ENCODE measurements at places on chromosomes 3 and 15. TPM values are rescaled to one million over a fixed set of nuclear protein-coding genes. Genes with fewer than 3 reads are reported as not detected.

The TRH gene
- not detected for total RNA-seq

DNA sequence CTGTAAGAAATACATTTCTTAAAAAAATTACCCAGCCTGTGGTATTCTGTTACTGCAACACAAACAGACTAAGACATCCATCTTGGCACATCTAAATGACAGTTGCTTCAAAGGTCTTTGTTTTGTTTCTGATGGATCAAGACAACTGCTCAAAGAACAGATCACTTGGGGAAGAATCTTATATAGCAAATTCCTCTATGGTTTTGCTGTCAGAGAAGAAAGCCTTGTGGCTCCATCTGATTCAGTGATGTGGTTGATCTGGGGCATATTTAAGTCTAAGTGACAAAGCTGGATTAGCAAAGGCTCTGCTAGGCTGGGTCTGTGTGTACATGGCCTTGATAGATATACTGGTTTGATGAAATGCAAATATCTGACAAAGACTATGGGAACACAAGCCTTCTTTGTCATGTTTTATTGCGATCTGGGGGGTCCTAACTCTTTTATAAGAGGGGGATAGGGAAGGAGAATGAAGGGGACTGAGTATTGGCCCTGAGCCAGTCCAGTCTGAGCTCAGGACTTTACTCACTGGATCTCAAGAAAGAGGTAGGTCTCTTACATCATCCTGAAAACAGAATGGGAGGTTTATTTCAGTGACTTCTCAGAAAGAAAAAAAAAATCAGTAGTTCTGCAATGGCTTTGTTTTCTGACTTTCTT lies 14.3 kb upstream of the LIMD1 start:
- H3K4me3 ChIP-seq: no peak overlapping the region
- no peaks in the 10 kb centered on the region for H3K27me3 ChIP-seq
- no peaks in the 10 kb centered on the region for H3K4me1 ChIP-seq
- no peaks in the 10 kb centered on the region for H3K36me3 ChIP-seq
- DNase-seq: no peak

The SNX22 gene
- total RNA-seq: not detected

The LTF gene
- total RNA-seq: 0.20 TPM

GRCh38 chr3:184629555-184630160 lies 68.1 kb downstream of the EPHB3 start:
- no peaks in the 10 kb centered on the region for H3K36me3 ChIP-seq
- H3K4me1 ChIP-seq: no peaks in the 10 kb centered on the region
- H3K27ac ChIP-seq: no peak overlapping the region
- H3K4me3 ChIP-seq: no peak overlapping the region

- H3K27ac ChIP-seq: no peak overlapping the region
- DNase-seq: no peak
- H3K4me3 ChIP-seq: no peak overlapping the region
- H3K4me1 ChIP-seq: no peaks in the 10 kb centered on the region
- H3K27me3 ChIP-seq: peaks cover 17% of the 10 kb centered on the region
These were observed 28.0 kb downstream of the KLHDC8B start for GRCh38 chr3:49199239-49199899.

GRCh38 chr3:79018265-79018664 lies 749.5 kb downstream of the ROBO1 start:
- DNase-seq: no peak
- H3K4me3 ChIP-seq: no peak overlapping the region
- no peaks in the 10 kb centered on the region for H3K4me1 ChIP-seq
- H3K27ac ChIP-seq: no peak overlapping the region
- H3K36me3 ChIP-seq: peaks cover 6% of the 10 kb centered on the region

The PP2D1 gene
- not detected for total RNA-seq

DNA sequence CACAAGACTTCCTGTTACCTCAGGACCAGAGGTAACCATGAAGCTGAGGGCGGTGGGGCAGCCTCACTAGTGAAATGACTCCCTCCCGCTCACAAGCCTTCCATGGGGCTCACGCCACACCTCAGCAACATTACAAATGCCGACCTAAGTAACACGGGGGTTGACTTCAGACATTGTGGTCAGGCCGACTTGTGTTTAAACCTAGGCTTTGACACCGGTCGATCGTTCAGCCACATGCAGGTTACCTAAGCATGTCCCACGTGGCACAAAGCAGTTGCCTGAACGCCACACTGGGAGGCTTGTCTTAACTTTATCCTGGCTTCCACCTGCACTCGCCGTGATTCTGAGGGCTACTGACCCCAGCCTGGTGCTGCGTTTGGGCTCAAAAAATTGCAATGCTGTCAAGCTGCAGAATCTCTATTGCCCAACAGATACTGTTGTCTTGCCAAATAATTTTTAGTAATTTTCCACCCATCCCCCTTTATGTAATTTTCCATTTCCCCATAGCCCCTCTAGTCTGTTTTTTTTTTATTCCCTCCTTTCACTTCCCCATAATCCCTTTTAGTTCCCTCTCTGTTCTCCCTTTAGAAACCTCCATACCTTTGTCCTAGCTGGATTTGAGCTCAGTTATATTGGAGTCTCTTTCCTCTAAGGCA lies 158.6 kb upstream of the RGMA start:
- no peak for DNase-seq
- H3K36me3 ChIP-seq: no peaks in the 10 kb centered on the region
- no peak overlapping the region for H3K4me3 ChIP-seq
- no peak overlapping the region for H3K27ac ChIP-seq
- H3K4me1 ChIP-seq: no peaks in the 10 kb centered on the region
- peaks cover 26% of the 10 kb centered on the region for H3K27me3 ChIP-seq

DNA sequence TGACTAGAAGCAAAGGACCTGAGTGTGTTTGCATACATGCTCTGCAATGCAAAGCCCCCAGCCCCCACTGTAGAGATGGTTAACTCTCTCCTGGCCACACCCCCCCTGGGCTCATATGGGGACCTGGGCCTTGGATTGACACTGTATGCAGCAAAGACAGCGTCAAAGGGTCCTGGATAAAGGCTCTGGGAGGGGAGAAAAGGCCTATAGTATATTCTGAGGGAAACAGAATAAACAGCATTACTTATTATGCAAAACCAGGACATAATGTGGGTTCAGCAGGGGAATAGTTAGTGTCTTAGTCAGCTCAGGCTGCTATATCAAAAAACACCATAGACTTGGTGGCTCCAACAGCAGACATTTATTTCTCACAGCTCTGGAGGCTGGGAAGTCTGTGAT lies 158.7 kb downstream of the APBA2 start:
- peaks cover 43% of the 10 kb centered on the region for H3K4me1 ChIP-seq
- no peak overlapping the region for H3K4me3 ChIP-seq
- H3K27ac ChIP-seq: no peak overlapping the region
- no peak for DNase-seq
- H3K36me3 ChIP-seq: no peaks in the 10 kb centered on the region

- DNase-seq: no peak
- H3K27me3 ChIP-seq: no peaks in the 10 kb centered on the region
- peaks cover 16% of the 10 kb centered on the region for H3K36me3 ChIP-seq
- peak overlapping the region; percentile 69 for H3K27ac ChIP-seq
These were observed 43.2 kb downstream of the ARHGEF3 start for GRCh38 chr3:56758539-56758981.

The RTP1 gene
- not detected for total RNA-seq

DNA sequence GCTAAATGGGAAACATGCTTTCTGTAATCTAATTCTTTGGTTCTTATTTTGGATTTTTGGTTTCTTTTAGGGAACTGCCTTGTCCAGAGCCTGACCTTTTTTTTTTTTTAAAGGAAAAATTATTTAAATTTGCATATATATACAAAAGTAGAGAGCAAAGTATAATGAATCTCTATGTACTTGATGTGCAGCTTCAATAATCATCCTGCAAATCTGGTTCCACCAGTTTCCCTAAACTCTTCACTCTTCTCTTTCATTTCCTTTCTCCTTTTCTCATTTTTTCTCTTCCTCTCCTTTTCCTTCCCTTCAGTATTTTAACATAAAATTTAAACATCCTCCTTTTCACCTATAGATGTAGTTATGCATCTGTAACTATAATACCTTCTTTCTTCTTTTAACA lies 82.5 kb downstream of the USP13 start:
- H3K4me3 ChIP-seq: no peak overlapping the region
- H3K36me3 ChIP-seq: no peaks in the 10 kb centered on the region
- no peaks in the 10 kb centered on the region for H3K4me1 ChIP-seq
- H3K27me3 ChIP-seq: no peaks in the 10 kb centered on the region
- DNase-seq: no peak
- no peak overlapping the region for H3K27ac ChIP-seq

- DNase-seq: no peak
- no peaks in the 10 kb centered on the region for H3K27me3 ChIP-seq
- peaks cover 6% of the 10 kb centered on the region for H3K4me1 ChIP-seq
- no peak overlapping the region for H3K27ac ChIP-seq
These were observed 6.8 kb downstream of the CDAN1 start for GRCh38 chr15:42730135-42730534.

DNA sequence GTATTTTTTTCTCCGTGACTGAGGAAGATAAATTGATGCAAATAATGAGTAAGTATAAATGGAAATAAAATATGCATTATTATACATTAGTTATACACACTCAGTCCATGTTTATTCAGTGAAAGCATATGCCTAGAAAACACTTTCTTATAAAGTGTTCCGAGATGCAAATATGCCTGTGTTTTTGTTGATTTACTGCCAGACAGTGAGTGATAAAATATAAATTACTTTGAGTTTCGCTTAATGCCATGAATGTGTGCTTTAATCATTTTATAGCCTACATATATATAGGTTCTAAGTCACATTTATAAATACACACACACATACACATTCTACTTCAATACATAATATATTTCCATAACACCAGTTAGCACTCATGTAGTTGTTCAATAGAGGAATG lies 569.2 kb downstream of the UNC13C start:
- no peaks in the 10 kb centered on the region for H3K27me3 ChIP-seq
- peaks cover 7% of the 10 kb centered on the region for H3K36me3 ChIP-seq
- H3K4me1 ChIP-seq: no peaks in the 10 kb centered on the region

The TMEM108 gene
- not detected for total RNA-seq

DNA sequence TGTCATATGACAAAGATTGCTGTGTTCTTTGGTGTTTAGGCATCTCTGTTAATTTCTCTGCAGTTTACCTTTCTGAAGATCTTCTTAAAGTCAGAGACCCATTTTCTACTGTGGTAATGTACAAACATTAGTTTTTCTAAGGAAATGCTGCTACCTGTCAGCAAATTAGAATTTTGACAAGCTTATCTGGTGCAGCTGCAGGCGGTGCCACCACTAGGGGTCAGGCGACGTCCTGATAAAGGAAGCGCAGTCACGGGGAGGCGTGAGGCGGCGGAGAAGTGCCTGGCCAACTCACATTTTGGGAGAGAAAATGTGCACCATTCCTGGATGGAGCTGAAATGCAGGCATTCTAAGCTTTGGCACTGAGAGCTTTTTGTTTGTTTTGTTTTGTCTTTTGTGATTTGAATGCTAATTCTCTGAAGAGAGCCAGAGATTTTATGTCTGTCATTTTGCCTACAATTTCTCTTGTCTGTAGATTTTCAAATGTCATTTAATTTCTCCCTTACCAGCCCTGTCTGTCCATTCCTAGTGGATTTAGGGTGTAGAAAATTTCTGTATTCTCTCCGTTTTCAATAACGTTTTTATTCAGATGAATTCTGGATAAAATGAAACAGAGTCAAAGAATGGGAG lies 24.9 kb upstream of the SIAH2 start:
- no peaks in the 10 kb centered on the region for H3K36me3 ChIP-seq
- H3K27ac ChIP-seq: no peak overlapping the region
- DNase-seq: peak; percentile 80
- peaks cover 16% of the 10 kb centered on the region for H3K4me1 ChIP-seq
- H3K4me3 ChIP-seq: peak overlapping the region; percentile 1
- H3K27me3 ChIP-seq: no peaks in the 10 kb centered on the region

The GOLGA8J gene
- 0.21 TPM for total RNA-seq

GRCh38 chr15:57541805-57542504 lies 49.7 kb upstream of the MYZAP start:
- DNase-seq: no peak
- H3K27me3 ChIP-seq: peaks cover 20% of the 10 kb centered on the region
- no peaks in the 10 kb centered on the region for H3K36me3 ChIP-seq
- no peak overlapping the region for H3K4me3 ChIP-seq

DNA sequence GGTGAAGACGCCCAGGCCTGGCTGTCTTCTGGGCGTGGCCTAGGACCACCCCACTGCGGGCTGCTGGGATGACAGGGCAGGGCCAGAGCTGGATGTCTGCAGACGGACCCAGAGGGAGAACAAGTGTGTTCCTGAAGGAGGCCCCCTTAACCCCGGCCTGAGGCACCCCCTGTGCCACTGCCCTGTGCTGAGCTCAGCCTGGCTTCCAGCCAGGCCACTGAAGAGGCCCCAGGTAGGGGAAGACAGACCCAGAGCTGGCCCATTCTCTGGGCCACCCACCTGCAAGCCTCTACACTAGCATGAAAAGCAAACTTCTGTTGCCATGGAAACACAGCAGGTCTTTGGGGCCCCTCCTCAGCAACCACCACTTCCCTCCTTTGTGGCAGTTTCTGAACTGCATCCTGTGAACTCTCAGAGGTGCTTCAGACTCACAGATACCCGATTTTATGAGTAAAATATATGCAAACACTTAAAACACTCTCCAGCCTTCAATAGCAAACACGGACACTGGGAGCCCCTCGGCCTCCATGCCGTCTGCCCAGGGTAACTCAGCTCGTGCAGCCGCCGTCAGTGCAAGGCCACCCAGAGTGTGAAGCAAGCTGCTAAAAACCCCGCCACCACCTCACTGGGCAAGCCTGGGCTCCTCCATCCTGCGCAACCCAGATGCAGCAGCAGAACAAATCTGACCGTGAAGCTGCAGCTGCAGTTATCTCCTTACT lies 42.5 kb downstream of the CMTM6 start:
- peaks cover 4% of the 10 kb centered on the region for H3K36me3 ChIP-seq
- peaks cover 15% of the 10 kb centered on the region for H3K4me1 ChIP-seq
- no peak overlapping the region for H3K27ac ChIP-seq
- peak overlapping the region; percentile 57 for H3K4me3 ChIP-seq

DNA sequence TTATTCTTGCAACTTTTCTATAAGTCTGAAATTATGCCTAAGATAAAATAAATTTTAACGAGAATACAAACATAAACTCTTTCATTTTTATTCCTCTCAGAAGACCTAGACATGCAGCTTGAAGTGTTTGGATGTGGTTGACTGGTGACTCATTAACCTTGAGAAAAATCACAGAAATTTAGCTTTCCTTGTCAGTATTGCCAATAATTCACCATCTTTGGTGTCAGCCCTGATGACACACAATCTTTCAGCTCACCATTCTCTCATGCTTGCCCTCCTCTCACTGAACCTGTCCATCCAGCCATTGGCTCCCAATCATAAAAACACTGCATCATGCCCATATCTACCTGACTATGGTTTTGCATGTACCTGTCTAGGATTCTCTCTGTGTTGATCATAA lies 22.6 kb upstream of the TNFAIP8L3 start:
- H3K4me3 ChIP-seq: no peak overlapping the region
- H3K27me3 ChIP-seq: peaks cover 54% of the 10 kb centered on the region
- no peaks in the 10 kb centered on the region for H3K36me3 ChIP-seq
- DNase-seq: no peak
- H3K27ac ChIP-seq: no peak overlapping the region

All from natural killer cell treated with Interleukin-12 subunit alpha and Interleukin-12 subunit beta and Interleukin-15 and Interleukin-18, amount 100 ng/mL, for 72 hours (primary cell).